ENCODE measurements at places on chromosomes 2 and 18.

DNA sequence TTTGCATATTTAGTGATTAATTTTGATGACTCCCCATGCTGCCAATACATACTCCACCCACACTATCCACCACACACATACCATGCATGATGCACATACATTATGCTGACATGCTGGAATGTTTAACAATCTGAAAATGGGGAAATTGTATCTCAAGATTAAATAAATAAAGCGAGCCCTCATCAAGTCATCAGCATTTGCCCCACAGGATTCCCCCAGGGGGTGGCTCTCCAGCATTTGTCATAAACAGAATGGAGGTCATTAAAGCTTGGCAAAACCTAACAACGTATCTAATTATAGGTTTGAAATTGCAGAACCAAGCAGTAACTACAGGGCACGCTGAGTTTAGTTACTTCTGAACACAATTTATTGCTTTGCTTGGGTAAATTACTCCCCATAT is 141.2 kb upstream of the TACR1 start:
- DNase-seq = no peak

GRCh38 chr2:9419541-9419940 is 3.8 kb downstream of the ITGB1BP1 start:
- DNase-seq = no peak

- DNase-seq = no peak
Observed at GRCh38 chr18:53799134-53799533, 425.3 kb downstream of the MBD2 start.

GRCh38 chr18:39870591-39870990 is 2084.4 kb upstream of the PIK3C3 start:
- DNase-seq = no peak

- no peak for DNase-seq
Observed at GRCh38 chr2:20771299-20771698, 51.6 kb downstream of the LDAH start.

DNA sequence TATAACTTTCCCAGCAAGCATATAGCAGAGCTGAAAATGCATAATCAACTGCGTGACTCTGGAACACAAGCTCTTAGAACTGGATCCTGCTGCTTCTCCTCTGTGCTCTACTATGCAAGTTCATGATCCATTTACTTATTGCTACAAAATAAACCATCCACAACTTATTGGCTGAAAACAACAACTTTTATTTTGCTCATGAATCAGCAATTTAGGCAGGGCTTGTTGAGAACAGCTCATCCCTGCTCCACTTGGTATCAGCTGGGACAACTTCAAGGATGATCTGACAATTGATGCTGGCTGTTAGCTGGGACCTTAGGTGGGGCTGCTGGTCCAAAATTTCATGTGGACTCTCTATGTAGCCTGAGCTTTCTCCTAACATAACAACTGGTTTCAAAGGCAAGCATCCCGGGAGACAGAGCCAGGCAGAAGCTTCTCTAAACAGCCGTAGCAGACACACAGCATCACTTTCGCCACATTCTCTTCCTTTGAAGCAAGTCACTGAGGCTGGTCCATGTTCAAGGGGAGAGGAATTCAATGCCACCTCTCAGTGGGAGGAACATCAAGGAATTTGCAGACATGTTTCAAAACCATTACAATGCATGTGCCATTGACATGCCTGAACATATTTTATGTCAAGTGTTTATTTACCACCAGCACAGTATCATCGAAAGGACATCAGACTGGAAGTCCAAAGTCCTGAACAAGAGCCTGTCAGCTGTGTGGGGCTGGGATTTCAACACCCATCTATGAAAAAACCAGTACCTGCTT is 153.1 kb upstream of the PKDCC start:
- no peak for DNase-seq

DNA sequence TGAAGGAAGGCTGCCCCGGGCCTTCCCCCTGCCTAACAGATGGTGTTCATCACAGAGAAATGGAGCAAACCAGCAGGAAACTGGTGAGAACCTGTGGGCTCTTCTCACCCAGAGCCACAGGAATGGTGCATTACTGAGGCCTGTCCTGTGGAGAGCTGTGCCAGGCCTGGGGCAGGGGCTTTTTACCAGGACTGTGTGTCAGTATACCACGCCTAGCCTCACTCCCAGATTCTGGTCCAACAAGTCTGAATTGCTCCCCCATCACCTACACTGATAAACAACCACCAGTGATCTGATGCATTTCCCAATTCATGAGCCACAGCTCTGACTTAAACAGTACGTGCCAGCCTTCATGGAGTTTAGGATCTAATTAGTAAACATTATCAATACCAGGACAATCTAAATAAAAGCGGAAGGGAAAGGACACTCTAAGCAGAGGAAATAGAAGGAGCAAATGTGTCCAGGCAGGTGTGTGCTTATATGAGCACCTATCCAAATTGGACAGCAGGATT is 8.9 kb upstream of the DGUOK start:
- DNase-seq = no peak

DNA sequence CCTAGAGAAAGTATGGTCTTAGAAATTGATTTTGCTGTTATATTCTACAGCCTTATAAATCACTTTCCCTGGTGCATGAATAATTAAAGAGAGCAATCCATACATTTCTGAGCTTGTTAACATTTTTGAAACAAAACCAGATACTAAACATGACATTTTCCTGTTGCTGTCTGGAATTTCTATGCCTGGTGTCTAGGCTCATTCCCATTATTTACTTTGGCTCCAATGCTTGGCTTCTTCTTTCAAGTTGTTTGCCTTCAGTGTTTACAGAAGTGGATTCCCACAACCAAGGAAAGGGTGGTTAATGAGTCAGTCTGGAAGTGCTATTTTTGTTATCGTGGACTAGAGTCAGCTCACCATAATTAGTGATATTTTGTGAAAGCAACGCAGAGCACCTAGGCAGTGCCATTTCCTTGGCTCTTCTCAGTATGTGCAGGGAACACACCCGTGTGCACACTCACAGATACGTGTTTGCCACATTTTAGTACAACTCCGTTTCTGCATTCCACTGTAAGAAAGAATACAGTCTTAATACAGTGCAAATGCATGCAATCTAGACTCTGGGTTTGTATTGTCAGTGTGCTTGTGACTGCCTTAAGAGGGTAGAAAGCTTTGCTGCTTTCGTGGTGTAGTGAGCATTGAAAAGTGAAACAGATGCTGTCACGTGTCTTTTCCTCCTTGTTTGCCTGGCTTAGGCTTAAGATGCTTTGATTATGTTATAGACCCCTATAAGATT is 185.0 kb upstream of the RASGRP3 start:
- DNase-seq = no peak

- no peak for DNase-seq
Observed at GRCh38 chr2:217077831-217078407, 218.1 kb upstream of the TNP1 start.

- DNase-seq = no peak
Observed at GRCh38 chr2:23563673-23564614, 179.0 kb downstream of the KLHL29 start.

DNA sequence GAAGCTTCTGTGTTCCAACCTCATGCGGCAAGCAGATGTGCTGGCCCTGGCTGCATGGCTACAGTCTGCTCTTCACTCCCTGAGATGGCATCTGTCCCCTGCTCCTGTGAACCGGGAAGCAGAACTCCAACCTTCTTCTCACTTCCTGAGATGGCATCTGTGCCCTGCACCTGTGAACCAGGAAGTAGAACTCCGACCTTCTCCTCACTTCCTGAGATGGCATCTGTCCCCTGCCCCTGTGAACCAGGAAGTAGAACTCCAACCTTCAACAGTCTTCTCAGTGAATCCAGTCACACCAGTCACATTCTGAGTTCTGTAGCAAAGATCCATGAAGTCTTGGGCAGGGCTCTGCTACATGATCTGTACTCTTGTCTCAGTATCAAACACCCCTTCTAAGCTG is 887.2 kb upstream of the KLHL29 start:
- DNase-seq = no peak

DNA sequence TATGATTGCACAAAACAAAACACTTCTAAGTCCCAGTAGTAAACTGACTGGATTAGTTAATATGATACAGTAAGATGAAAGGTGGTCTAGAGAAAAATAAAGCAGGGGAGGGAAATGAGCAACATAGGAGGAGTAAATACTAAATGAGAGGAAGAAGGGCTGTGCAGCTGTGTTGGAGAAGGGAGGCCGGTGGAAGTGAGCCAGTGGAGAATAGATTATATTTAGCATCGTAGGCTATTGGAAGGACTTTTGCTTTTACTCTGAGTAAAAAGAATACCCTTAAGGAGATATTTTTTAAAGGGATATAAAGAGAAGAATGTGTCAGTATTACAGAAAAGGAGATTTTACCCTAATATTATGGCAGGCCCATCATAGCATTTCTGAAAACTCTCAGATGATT is 12.7 kb downstream of the WDR75 start:
- DNase-seq = no peak

DNA sequence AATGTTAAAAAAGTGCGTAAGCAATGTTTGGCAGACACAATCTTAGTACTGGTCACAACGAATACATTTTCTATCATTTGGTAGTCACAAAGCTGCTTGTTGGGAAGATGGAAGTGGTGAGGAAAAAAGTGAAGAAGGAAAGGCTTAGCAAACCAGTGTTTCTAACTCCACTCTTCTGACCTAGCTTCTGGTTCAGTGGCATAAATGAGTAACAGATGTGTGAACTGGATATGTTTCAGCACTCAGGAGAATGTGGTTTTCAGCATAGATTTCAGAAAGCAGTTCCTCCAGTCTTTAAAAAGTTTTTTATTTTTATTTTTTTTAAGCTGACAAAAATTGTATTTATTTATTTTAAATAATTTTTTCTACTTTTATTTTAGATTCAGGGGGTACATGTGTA is 357.1 kb downstream of the CPS1 start:
- DNase-seq = no peak

- DNase-seq = no peak
Observed at GRCh38 chr2:67851956-67852824, 210.6 kb downstream of the C1D start.

DNA sequence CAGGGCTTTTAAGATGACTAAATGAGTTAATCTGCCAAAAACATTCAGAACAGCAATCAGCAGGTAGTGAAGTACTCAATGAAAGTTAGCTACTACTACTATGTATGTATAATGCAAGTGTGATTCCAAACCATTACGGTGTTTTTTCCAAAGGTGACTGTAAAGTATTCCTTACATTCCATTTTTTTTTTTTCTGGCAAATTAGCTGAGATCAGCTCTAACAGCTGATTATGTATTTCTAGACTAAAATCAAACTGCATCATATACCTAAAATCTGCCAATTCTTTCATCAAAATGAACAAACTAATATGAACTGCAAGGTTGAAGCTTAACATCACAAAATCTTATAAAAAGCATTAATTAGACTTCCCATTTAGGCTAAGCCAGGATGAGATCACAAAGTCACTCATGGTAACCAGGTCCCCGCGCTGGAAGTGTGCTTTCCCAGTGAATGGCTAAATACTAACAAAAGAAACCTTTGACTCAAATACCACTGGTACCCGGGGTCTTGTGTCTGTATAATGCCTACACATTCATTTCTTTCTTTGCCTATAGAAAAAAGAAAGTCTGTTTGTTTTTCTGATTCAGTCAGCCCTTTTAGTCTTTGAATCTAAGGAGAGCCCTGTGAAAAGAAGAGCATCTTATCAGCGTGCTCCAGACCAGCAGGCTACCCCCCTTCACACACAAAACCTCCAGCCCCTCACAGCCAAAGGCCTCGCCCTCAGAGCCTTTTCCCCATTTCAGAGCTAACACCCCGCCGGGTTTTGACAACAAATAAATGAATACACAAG is 88.3 kb downstream of the RBMS1 start:
- DNase-seq = no peak

DNA sequence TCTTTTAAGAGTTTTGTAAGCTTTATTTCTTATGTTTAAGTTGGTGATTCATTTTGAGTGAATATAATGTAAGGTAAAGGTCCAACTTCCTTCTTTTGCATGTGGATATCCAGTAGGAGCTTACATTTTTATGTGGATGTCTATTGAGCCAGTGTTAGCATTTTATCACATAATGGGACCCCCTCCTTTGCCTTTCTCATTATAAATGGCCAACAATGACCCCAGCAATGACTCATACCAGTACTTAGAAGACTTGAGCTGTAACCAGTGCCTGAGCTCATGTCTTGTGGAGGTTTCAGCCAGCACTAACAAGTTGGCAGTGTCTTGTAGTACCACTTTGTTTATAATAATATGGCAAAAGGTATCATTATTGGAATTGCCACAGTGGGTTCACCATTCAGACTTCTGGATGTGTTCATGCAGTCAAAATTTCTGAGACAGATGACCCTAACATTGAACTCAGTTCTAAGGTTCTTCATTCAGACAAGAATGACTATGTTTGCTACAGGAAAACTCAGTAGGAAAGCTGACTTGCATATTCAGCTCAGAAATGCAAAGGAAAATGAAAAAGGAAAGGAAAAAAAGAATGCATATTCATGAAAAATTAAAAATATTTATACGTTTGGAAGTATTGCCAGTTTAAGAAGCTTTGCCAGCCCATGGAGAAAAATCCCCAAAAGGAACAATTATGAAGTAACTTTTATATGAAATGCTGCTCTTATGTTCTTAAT is 41.0 kb downstream of the CDKL4 start:
- no peak for DNase-seq

DNA sequence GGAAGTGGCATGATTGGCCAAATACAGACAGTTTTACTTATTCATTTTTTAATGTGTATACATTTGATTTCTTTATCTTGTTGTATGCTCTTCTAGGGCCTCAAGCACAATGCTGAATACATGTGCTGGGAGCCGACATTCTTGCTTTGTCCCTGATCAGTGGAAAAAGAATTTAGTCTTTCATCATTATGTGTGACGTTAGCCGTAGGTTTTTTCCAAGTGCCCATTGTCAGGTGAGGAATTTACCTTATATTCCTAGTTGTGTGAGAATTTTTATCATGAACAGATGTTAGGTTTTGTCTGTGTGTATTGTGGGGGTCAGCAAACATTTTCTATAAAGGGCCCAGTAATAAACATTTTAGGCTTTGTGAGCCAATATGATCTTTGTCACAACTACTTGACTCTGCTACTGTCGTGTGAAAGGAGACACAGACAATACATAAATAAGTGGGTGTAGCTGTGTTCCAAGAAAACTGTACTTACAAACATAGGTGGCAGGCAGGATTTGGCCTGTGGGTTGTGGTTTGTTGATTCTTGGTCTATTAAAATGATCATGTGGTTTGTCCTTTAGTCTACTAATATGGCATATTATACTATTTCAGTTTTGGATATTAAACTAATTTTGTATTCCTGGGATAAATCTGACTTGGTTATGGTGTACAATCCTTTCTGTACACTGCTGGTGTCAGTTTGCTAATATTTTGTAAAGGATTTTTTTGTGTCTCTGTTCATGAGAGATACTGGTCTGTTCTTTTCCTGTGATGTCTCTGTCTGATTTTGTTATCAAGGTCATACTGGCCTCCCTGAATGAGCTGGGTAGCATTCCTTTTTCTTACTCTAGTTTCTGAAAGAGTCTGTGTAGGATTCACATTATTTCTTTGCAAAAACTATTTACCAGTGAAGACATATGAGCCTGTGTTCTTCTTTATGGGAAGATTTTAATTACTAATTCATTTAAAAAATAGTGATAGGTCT is 132.2 kb upstream of the SMAD7 start:
- DNase-seq = no peak

- no peak for DNase-seq
Observed at GRCh38 chr2:218063896-218064295, 5.2 kb upstream of the RUFY4 start.

All from activated gamma-delta T cell treated with anti-CD3 and anti-CD28 coated beads, Interleukin-2, amount 50 U/mL, for 16 hours (primary cell).